Activated CD4-positive, alpha-beta T cell treated with anti-CD3 and anti-CD28 coated beads for 24 hours (primary cell): ENCODE measurements at places on chromosomes 16 and 17.

GRCh38 chr17:5701381-5701780 is 117.1 kb upstream of the NLRP1 start:
- DNase-seq, result no peak

- no peak for DNase-seq
Observed at GRCh38 chr16:17930280-17930679, 406.3 kb downstream of the NPIPA8 start.

DNA sequence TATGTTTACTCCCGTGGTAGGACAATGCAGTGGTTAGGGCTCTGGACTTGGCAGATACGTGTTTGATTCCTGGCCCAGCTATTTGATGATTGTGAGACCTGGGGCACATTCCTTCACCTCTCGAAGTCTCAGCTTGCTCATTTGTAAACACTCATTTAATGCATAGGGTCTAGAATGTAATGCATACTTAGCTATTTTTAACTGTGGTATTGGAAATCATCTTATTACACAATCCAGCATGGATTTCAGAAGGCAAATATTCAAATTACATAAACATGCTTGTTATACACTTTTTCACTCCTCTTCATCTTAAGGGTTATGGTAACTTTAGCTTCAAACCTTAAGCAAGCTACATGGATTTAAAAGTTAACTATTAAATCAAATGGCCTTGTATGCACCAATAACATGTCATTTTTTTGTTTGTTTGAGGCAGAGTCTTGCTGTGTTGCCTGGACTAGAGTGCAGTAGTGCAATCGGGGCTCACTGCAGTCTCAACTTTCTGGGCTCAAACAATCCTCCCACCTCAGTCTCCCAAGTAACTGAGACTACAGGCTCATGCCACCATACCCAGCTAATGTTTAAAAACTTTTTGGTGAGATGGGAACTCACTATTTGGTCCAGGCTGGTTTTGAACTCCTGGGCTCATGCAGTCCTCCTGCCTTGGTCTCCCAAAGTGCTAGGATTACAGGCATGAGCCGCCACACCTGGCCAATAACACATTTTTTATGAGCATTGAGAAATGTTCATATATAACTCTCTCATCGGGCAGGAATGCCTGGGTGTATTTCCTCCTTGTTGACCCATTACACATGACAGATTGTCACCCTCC is 52.5 kb downstream of the VAT1L start:
- DNase-seq, result no peak

GRCh38 chr17:53996131-53996530 is 173.4 kb downstream of the KIF2B start:
- no peak for DNase-seq

- no peak for DNase-seq
Observed at GRCh38 chr17:69047368-69048263, 13.1 kb downstream of the ABCA9 start.

- no peak for DNase-seq
Observed at GRCh38 chr16:79168321-79168720, 432.2 kb downstream of the MAF start.

DNA sequence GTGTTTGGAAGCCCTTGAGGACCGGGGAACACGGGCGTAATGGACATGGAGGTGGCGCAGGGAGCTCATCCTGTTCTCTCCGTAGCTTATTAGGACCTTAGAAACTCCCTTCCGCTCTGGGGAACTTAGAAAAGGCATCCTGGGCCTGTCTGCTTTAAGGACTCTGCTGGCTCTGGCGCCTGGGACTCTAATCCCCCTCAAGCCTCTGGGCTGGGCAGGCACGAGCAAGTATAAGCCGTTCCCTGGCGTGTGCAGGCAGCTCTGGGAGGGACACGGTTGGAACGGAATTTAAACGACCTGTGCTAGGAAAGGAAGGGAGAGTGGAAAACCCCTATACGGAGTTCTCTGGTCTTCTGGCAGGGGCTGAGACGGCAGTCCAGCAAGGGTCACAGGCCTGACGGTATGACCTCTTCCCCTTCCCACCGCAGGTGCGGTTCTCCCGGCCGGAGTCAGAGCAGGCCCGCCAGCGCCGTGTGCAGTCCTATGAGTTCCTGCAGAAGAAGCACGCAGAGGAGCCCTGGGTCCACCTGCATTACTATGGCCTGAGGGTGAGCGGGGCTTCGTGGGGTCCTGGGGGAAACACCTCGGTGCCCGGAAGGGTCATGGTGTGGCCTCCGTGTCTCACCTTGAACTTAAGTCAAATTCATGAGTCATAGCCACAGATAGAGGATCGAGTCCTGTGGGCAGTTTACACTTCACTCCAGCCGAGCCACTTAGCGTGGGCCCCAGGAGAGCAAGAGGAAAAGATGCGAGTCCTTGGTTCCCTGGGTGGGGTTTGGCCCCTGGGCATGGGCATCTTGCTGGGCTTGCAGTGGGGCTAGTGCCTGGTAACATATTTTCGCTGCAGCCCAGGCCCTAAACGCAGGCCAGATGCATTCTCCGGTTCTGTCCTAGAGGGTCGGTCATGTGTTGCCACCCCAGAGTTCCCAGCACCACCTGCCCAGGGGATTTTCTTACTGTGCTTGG is 17.7 kb downstream of the POLR3E start:
- DNase-seq, result no peak

GRCh38 chr16:69610356-69610755 is 44.6 kb downstream of the NFAT5 start:
- no peak for DNase-seq
